Endothelial cell of umbilical vein (primary cell): ENCODE measurements at places on chromosomes 6 and 20. TPM values are rescaled to one million over a fixed set of nuclear protein-coding genes. Genes with fewer than 3 reads are reported as not detected.

The MICB gene
- 25.9 and 36.3 TPM in 2 replicates for total RNA-seq

The XKR7 gene
- 0.04 TPM in 1 of 2 replicates, not detected in the other for total RNA-seq

The RIPOR2 gene
- not detected in 2 replicates for total RNA-seq

The NOX3 gene
- not detected in 2 replicates for total RNA-seq

The GMEB2 gene
- total RNA-seq, result 12.1 and 14.1 TPM in 2 replicates
